A549 treated with dexamethasone at 1 μM for 4 hours (cell line): ENCODE measurements at places on chromosomes 2 and 18. TPM values are rescaled to one million over a fixed set of nuclear protein-coding genes. Genes with fewer than 3 reads are reported as not detected.

MRPL33 gene
- 317 to 601 TPM (median 345 TPM) in 5 replicates for total RNA-seq

HS1BP3 gene
- total RNA-seq, result 38.8 to 48.3 TPM (median 45.7 TPM) in 5 replicates

CFAP53 gene
- 0.22 to 0.33 TPM (median 0.27 TPM) in 5 replicates for total RNA-seq

WDR75 gene
- 37.7 to 46.5 TPM (median 42.7 TPM) in 5 replicates for total RNA-seq

SNED1 gene
- total RNA-seq, result 0.62 to 1.4 TPM (median 1.00 TPM) in 5 replicates

FAM124B gene
- 0.05 TPM in 1 of 5 replicates, not detected in the others for total RNA-seq

MC2R gene
- not detected in 5 replicates for total RNA-seq

TEX44 gene
- not detected in 5 replicates for total RNA-seq

UGT1A10 gene
- 0.05 TPM in 1 of 5 replicates, not detected in the others for total RNA-seq

BOLL gene
- total RNA-seq, result not detected in 5 replicates

FOXD4L1 gene
- total RNA-seq, result 0.09 to 0.54 TPM (median 0.41 TPM) in 5 replicates

SAP130 gene
- total RNA-seq, result 10.8 to 14.5 TPM (median 13.2 TPM) in 5 replicates

MARCO gene
- total RNA-seq, result 0.08 to 0.19 TPM (median 0.15 TPM) in 3 of 5 replicates, not detected in the others

RND3 gene
- 39.3 to 52.9 TPM (median 45.7 TPM) in 5 replicates for total RNA-seq

BMP10 gene
- not detected in 5 replicates for total RNA-seq

HOXD13 gene
- total RNA-seq, result 0.12 to 0.19 TPM (median 0.14 TPM) in 5 replicates

VAMP5 gene
- total RNA-seq, result 0.13 to 0.15 TPM (median 0.14 TPM) in 3 of 5 replicates, not detected in the others

SERPINB13 gene
- not detected in 5 replicates for total RNA-seq

SPRED2 gene
- total RNA-seq, result 31.0 to 41.3 TPM (median 36.3 TPM) in 5 replicates

PMS1 gene
- total RNA-seq, result 5.5 to 9.0 TPM (median 7.7 TPM) in 5 replicates

GATA6 gene
- total RNA-seq, result 0.86 to 1.8 TPM (median 1.5 TPM) in 5 replicates
